T-helper 2 cell (primary cell): ENCODE measurements at places on chromosomes 2 and 18.
A peak's percentile ranks its signal among the peaks of the same experiment; 100 is the strongest.

DNA sequence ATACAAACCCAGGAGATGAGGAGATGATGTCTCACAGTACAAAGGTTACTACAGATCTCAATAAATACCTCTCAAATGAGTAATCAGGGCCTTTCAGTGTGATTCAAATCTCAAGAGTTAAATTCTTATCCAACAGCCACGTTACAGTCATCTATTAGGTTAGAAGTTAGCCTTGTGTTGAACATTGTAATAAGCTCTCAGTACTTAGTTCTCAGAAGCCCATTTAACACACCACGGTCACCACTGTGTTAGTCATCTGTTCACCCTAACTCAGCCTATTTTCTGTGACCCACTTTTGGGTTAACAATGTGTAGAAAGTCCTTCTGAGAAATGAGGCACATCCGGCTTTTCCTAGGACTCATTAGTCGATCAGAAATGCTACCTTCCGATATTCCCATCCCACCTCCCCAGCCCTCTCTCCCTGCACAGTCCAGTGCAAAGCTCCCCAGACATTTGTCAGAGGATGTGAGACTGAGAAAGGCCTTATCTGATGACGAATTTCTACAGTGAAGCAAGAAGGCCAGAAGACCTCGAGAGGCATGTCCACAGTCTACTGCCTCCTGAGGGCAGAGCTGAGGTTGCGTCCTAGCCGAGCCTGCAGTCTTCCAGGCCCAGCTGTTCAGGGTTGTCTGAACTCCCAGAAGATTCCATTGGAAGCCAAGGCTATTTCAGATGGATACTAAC lies 92.6 kb downstream of the ACTR2 start:
- peak; percentile 72 for DNase-seq

GRCh38 chr2:235639885-235640284 lies 146.0 kb downstream of the AGAP1 start:
- DNase-seq = no peak

- no peak for DNase-seq
These were observed 310.3 kb downstream of the SS18 start for GRCh38 chr18:25780105-25780504.

GRCh38 chr18:36015629-36016028 lies 43.1 kb downstream of the RMP24 start:
- no peak for DNase-seq

- DNase-seq = no peak
These were observed 27.4 kb downstream of the UPP2 start for GRCh38 chr2:158129037-158129436.

GRCh38 chr2:46634905-46635304 lies 155.5 kb downstream of the TMEM247 start:
- DNase-seq = peak; percentile 20

GRCh38 chr18:61901323-61901986 lies 8.6 kb upstream of the RNF152 start:
- DNase-seq = peak; percentile 54

DNA sequence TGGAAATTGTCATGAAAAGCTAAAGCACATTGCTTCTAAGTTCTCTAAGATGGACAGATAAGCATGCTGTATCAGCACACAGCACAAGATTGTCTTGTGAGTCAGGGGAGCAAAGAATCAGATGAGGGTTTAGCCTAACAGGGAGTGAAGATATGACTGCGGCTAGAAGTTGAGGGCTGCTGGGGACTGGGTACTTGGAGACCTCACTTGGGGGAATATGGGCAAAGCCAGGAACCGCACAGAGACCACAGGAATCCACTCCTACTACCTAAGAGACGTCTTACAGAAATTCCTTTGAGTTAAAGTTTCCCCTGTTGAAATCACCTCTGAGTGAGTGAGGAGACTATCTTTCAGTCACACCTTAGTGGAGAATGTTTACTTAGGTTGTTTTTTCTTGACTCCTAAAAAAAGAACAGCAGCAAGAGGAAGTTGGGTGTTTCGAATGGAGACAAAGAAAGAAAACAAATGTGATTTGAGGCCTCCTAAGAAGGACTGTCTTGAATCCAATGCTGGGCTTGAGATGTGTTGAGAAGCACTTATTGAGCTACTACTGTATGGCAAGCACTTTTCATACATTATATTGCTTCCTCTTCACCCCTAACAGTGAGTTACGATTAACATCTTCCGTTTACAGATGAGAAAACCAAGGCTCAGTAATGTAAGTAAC lies 100.7 kb downstream of the ANKRD44 start:
- peak; percentile 42 for DNase-seq

DNA sequence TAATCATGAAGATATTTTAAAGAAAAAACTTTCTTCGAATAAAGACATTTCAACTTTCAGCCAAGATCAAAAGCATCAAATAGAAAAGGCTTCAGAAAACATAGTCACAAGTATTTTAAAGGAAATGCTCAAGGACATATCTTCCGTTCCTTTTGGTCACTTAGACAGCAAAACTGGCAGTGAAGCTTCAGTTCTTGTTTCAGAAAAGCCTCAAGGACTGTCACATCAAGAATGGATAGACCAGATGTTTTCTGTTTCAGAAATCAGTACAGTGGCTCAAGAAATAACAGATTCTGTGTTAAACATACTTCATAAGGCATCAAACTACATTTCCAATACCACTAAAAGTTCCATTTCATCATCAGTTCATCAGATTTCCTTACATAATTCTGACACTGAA lies 51.8 kb downstream of the FSIP2 start:
- no peak for DNase-seq

DNA sequence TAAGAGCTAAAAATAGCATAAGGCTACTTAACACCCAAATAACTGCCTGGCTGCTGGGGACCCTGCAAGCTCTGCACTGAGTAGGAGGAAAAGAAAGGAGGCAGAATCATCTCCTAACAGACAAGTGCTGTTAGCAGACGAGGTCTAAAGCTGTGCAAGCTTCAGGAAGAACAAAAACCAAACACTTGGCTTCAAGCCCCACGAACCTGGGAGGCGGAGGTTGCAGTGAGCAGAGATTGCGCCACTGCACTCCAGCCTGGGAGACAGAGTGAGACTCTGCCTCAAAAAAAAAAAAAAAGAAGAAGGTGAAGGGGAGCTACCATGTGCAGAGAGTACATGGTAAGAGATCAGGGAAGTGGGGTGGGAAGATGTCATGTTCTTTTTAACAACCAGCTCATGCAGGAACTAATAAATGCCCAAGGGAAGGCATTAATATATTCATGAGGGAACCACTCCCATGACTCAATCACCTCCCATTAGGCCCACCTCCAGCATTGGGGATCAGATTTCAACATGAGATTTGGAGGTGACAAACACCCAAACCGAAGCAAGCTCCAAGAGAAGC lies 28.8 kb upstream of the INO80C start:
- no peak for DNase-seq

DNA sequence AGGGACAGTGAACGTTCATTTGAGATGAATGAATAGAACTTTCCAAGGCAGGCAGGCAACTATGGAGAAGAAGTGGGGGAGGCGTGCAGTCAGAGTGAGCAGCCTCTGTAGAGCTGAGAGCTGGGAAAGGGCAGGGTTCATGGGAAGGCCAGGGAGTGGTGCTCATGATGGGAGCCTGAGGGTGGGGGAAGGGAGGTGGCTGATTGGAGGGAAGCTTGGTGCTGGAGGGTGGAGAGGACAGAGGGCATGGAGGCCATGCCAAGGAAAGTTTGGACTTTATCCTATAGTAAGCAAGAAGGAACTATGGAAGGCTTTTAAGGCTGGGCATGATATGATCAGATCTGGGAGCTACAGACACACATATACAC lies 47.6 kb upstream of the LGALSL start:
- no peak for DNase-seq

DNA sequence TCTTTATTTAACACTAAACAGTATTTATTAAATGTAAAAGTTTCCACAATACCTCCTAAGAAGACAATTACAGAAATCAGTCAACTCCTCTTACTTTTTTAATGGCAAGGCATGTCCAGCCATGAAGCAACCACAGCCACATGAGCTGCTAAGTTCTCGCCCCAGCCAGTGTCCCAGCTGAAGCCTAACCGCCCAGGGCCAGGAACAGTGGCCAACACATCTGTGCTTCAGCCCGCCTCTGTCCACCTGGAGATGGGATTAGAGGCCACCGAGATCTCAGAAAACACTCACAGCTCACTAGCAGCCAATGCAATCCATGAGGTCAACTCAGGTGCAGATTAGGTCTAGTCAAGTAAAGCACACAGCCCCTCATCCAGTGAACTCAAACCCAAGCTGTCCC lies 40.2 kb downstream of the PID1 start:
- DNase-seq = no peak

DNA sequence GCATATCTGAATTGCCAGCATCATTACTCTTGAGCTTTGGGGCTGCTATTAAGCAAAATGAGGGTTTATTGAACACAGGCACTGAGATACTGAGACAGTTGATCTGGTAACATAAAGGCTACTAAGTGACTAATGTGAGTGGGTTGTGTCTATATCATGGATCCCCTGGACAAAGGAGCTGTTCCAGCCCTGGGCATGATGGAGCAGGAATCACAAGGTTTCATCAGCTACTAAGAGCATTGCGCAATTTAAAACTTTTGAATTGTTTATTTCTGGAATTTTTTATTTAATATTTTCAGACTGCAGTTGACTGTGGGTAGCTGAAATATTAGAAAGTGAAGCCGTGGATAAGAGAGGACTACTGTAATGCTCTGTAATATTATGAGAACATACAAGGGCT lies 73.5 kb downstream of the MGAT5 start:
- no peak for DNase-seq

DNA sequence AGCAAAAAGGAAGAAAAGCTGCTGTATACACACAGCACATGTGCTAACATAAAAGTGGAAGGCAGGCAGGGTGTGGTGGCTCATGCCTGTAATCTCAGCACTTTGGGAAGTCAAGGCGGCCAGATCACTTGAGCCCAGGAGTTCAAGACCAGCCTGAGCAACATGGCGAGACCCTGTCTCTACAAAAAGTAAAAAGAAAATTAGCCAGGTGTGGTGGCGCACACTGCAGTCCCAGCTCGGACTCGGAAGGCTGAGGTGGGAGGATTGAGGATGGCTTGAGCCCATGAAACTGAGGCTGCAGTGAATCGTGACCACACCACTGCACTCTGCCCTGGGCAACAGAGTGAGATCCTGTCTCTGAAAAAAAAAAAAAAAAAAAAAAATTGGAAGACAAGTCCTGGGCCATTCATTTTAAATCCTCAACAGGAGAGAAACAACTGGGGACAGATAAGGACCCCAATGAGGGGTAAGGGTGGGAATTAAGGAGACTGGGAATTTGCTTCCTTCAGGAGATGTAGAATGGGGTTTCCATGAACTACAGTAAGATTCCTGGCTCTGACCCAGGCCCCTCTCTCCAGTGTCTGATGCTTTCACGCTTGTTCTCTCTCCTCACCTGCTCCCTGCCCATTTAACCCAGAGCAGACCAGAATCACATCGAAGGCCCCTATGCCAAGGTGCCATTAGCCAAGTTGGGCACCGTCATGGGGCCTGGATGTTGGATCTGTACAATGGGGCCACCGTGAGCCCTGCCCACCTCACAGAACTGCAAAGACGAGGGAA lies 29.6 kb downstream of the TNS1 start:
- DNase-seq = no peak

DNA sequence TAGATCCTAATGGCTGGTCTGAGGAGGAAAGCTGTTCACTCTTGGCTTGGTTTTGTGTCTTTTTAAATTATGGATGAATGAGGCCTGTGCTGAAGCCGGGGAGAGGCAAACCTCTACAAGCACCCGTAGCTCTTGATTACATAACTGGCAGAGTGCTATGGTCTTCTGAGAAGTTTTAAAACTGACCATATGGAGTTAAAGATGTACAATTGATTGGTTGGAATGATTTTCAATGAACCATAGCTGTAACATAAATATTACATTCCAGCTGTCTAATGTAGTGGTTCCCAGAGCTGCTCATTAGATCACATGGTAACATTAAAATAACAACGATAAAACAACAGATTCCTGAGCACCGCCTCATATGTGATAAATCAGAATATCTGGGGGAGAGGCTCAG lies 71.1 kb upstream of the MAP4K3 start:
- no peak for DNase-seq

DNA sequence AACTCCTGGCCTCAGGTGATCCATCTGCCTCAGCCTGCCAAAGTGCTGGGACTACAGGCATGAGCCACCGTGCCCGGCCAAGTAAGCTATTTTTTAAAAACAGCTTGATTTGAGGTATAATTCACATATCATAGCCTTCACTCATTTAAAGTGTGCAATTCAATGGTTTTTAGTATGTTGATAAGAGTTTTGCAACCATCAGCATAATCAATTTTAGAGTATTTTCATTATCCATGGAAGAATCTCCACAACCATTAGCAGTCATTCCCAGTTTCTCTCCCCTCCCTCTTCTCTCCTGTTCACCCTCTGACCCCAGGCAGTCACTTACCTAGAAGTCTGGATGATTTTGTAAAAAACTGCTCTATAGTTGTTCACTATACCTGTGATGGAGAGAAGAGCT lies 4.7 kb upstream of the LYG2 start:
- no peak for DNase-seq

DNA sequence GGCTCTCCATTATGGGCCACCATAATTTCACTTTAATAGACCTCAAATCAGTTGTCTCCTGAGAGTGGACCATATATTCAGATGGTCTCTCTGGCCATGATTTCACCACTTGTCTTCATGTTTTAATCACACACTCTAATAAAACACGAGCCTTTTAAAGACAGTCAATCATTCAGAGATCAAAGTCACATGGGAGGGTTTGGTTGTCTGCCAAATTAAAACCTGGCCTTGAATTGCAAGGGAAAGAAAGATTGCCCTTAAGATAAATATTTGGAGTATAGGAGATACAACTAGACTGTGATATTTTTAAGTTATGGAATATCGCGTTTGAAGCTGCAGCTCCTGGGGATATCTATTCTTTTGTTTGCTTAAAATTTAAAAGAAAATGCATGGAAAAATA lies 377.8 kb upstream of the DDX18 start:
- DNase-seq = no peak

DNA sequence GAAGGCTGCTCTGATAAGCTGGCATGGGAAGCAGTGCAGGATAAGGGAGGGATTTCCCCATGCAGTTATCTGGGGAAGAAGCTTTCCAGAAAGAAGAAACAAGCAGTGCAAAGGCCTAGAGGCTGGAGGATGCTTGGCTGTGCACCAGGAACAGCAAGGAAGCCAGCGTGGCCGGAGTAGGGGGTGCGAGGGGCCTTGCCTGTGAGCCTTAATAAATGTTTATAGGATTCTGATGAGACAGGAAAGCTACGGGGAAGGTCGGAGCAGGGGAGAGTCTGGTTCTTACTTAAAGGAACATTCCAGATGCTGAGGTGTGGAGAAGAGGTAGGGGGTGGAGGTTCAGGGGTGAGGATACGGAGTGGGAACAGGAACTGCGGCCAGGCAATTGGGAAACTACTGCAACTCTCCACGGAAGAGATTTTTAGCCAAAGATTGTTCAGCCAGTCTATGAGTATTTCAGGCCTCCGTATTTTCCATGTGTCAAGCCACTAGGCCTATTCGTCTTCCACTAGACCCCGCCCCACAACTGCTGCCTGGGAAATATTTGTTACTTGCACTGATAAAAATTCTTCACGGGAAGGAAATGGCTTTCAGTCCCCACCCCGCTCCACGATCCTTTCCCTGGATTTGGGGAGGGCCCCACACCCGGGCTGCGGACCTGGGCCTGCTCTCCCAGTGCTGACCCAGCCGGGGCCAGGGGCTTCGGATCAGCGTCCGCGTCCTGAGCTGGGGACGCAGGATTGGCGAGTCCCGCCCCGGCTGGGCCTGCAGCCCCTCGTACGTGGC lies 516 bp downstream of the EIF2AK2 start:
- DNase-seq = peak; percentile 11
